ENCODE measurements at places on chromosomes 6 and 20.

- no peak for DNase-seq
Measured at GRCh38 chr20:58776109-58776508, 74.6 kb downstream of the GNAS-AS1 start.

- DNase-seq: no peak
Measured at GRCh38 chr6:150596439-150596838, 3.2 kb upstream of the PLEKHG1 start.

DNA sequence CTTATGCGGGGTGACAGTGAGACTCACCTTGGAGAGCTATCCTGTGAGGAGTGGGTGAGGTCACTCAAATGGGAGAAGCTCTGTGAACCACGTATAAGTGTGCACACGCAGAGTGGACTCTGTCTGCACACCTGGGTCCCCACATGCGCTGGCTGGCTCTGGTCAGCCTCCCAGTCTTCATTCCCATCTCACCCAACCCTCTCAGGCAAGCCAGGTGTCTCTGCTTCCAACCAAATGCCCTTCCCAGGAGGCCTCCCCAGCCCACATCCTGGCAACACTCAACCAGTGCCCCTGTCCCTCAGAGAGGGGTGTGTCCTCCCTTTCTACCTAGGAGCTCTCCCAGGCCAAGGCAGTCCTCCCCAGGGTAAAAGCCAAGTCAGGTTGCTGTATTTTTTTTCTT, 8.0 kb upstream of the PI16 start:
- no peak for DNase-seq

DNA sequence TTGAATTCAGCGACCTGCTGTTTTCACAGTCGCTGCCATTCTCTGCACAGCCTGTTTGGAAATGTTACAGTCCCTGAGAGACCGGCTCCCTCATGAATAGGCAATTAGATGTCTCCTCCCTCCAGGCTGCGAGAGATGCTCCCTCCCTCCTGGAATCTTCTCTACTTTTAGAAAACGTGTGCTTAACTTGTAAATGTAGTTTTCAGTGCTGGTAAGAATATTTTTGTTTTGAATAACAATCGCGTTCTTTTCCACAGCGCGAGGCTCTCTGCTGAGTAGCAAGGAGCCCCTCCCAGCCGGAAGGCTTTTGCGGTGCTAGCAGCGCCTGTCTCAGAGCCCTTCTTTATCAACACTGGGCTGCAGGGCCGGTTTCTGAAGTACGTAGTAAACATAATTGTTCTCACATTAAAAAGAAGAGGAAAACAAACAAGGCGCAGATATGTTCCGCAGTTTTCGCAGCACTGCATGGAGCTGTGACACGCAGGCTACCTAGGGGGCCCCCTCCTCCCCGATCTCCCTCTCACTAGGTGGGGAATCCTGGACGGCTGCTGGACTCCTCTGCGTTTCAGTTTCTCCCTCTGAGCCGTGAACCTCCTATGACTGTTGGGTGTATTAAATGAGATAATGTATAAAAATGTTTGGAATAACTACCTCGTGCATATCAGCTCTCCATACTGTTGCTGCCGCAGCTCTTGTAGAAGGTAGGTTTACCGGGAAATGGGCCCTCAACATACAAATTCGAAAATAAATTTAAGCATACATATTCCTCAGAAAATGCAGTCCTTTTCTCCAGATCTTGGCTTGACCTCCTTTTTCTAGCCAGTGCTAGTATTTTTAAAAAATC, 79.0 kb upstream of the SPACA1 start:
- DNase-seq: no peak

GRCh38 chr20:38673725-38674091, 50.6 kb upstream of the SLC32A1 start:
- no peak for DNase-seq

- DNase-seq: no peak
Measured at GRCh38 chr20:63678071-63678470, 18.4 kb upstream of the TNFRSF6B start.

GRCh38 chr6:113591896-113592827, 265.0 kb upstream of the MARCKS start:
- DNase-seq: no peak

GRCh38 chr6:137739544-137739943, 127.5 kb upstream of the TNFAIP3 start:
- no peak for DNase-seq

- no peak for DNase-seq
Measured at GRCh38 chr6:147684906-147685305, 176.4 kb downstream of the SAMD5 start.

DNA sequence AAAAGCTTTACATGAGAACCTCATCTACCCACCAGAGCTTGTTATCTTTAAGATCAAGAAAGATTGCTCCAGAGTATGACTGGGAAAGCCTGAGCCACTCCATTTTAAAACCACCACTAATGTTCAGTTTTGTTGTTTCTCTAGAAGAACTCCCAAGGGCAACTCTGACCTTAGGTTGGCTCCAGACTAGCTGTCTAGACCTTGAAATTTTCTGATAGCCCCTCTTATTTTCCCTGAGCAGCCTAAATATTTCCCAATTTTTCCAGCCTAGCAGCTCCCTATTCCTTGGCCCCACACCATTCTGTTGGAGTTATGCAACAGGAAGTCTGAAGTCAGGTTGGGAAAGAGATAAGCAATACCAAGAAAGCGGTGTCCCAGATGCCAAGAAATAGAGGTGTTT, 84.6 kb upstream of the TCF21 start:
- no peak for DNase-seq

- no peak for DNase-seq
Measured at GRCh38 chr6:112571488-112572270, 224.5 kb downstream of the RFPL4B start.

GRCh38 chr20:13355411-13355810, 134.3 kb downstream of the ISM1 start:
- DNase-seq: no peak
